ENCODE measurements at places on chromosomes 2 and 18.

- no peak for DNase-seq
These were observed 87.4 kb downstream of the EML4 start for GRCh38 chr2:42256505-42256904.

GRCh38 chr2:28649481-28650265, 102.0 kb upstream of the PPP1CB start:
- DNase-seq: no peak

- DNase-seq: no peak
These were observed 63.9 kb downstream of the LRRFIP1 start for GRCh38 chr2:237691029-237691907.

- DNase-seq: no peak
These were observed 72.7 kb upstream of the SPOPL start for GRCh38 chr2:138428710-138429440.

GRCh38 chr2:25276569-25277465, 64.9 kb downstream of the DNMT3A start:
- no peak for DNase-seq

DNA sequence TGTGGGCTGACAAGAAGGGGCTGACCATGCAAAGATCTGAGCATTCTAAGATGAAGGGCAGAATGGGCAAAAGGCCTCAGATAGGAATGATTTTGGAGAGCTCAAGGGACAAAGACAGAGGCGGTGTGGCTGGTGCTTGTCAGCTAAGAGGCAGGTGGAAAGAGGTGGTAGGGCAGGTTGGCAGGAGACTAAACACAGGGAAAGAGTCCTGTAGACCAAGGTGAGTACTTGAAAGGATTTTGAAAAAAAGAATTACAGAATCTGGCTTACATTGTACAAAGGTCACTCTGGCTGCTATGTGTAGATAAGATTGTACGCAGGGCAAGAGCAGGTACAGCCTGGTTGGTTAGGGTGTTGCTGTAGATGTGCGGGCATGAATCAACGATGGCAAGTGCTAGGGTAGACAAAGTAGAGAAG, 50.6 kb downstream of the STK39 start:
- no peak for DNase-seq

GRCh38 chr18:53408271-53408670, 816.2 kb downstream of the MBD2 start:
- no peak for DNase-seq

- DNase-seq: no peak
These were observed 92.4 kb upstream of the TTN start for GRCh38 chr2:178899656-178900055.

- DNase-seq: no peak
These were observed 16.1 kb downstream of the ADAM17 start for GRCh38 chr2:9539531-9539930.

DNA sequence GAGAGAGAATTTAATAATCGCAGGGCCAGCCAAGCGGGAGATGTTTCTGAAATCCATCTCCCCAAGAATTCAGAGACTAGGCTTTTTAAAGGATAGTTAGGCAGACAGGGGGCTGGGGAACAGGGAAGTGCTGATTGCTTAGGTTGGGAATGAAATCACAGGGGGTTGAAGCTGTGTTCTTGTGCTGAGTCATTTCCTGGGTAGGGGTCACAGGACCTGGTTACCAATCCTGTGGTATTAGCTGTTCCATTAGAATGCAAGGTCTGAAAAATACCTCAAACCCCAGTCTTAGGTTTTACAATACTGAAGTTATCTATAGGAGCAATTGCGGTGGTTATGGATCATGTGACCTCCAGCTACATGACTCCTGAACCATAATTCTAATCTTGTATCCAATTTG, 4.6 kb downstream of the SP140 start:
- DNase-seq: no peak

GRCh38 chr18:78682716-78683115, 296.9 kb upstream of the SALL3 start:
- DNase-seq: no peak

GRCh38 chr2:18597618-18598017, 8.2 kb upstream of the NT5C1B start:
- DNase-seq: no peak

GRCh38 chr2:179561702-179562101, 297.1 kb upstream of the SESTD1 start:
- no peak for DNase-seq

- no peak for DNase-seq
These were observed 46.5 kb downstream of the TRAK2 start for GRCh38 chr2:201404699-201405280.

- DNase-seq: no peak
These were observed 6.3 kb downstream of the KIAA2012 start for GRCh38 chr2:202079310-202079709.

GRCh38 chr18:39184176-39184575, 1618.6 kb upstream of the CELF4 start:
- DNase-seq: no peak

Data from NCI-H2029 treated with DMSO at 0.1 percent for 48 hours (cell line).